NCI-H1930 (cell line): ENCODE measurements at places on chromosomes 12 and 14.

DNA sequence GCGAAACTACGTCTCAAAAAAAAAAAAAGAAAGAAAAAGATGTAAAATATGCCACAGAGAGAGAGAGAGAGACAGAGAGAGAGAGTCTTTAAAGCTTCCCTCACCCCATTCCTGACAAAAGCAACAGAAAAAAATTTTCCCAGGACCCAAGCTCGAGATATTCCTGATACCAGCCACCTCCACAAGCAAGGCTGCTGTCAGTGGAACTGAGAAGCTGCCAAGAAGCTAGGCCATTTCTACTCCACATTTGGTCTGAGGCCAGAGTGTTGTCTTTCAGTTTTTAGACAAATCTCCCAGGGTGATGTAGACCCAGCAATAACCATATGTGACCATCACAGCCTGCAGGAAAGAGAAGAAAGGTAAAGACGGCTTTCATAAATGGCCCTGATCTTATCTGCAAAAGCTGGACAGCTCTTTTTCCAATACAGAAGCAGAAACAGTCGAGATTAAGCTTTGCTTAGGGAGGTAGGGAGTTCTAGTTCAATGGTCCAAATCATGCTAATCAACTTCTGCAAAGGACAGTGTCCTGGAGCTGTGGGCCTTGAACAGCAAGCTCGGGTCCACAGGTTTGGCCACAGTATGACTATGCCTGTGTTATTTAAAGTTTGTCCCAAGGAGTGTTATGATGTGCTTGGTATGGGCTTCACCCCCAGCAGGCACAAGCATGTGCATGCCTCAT is 130.3 kb upstream of the NUDT4 start:
- DNase-seq = no peak

GRCh38 chr12:128288896-128289295 is 21.9 kb downstream of the TMEM132C start:
- no peak for DNase-seq

DNA sequence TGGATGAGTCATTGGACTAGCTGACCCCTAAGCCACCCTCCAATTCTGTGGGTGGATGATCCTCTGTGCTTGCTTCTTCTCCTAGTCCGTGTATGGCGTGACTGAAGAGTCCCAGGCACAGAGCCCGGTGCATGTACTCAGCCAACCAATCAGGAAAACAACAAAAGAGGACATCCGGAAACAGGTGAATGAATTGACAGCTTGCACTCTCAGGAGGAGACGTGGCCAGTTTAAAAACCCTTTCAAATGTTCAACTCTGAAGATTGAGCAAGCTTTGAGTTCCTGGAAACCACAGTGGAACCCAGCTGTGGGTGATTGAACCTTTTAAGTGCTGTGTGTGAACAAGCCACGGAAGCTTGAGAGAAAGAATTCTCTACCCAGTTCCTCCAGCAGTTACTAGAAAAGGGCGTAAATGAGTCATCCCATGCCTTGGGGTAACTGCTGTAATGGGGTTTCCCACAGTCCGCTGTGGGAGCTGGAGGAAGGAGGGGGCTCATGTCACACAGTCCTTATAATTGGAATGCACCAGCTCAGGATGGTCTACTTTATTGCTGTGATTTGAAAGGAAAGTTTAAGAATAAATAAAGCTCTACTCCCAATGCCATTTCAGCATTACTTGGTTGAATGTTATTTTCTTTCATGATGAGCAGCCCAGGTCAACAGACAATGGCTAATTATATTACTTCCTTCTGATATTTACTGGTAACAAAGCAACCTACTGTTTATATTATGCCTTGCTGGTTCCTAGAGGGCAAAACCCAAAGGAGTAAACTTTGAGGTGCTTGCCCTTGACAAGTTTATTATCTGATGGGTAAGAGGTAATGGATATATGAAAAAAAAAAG is 417.0 kb downstream of the DPF3 start:
- DNase-seq = no peak

DNA sequence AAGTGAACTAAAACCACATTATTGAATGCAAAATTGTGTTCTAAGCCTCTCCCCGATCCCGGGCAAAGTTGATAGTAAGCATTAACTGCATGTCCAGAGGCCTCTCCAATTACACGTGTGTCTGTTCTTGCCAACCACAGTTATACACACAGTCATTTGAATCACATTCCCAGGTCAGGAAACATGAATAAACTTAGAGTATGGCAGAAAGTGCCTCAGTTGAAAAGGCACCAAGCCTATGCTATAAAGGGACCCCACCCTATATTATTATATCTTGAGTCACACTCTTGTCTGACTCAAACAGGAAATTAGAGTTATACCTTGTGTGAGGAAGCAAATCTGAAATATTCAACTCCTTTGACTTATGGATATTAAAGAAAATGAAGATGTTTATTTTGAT is 128.3 kb upstream of the STXBP6 start:
- no peak for DNase-seq

- no peak for DNase-seq
Measured at GRCh38 chr14:104776961-104777807, 18.4 kb downstream of the AKT1 start.

DNA sequence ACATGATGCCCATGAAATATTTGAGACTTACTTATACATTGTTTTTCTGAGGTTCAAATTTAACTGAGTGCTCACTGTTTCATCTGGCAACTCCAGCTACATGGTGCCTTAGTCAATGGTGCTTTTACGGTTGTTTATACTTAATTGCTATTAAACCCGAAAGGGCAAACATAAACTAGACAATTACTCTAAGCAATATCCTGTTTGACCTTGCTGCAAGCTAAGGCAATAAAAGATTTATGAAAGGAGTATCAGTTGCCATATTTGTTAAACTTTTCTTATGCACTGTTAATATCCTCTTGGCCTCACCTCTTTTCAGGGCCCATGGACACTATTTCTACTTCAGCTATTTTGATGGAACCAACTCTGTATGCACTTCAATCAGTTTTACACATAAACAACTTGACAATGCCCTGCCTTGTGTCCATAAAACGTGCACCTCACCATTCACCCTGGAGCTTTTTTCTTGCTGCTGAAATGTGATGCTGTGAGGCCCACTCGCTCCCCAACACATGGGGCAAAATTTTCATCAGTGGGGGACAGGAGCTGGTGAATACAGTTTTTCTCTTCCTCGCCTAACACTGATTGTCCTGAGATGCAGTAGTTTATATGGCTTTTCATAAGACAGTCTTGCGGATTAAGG is 64.1 kb upstream of the HIF1A start:
- DNase-seq = peak; percentile 76

- DNase-seq = no peak
Measured at GRCh38 chr14:37019488-37019887, 152.9 kb downstream of the SLC25A21 start.
